ENCODE measurements at places on chromosomes 16 and 17.

DNA sequence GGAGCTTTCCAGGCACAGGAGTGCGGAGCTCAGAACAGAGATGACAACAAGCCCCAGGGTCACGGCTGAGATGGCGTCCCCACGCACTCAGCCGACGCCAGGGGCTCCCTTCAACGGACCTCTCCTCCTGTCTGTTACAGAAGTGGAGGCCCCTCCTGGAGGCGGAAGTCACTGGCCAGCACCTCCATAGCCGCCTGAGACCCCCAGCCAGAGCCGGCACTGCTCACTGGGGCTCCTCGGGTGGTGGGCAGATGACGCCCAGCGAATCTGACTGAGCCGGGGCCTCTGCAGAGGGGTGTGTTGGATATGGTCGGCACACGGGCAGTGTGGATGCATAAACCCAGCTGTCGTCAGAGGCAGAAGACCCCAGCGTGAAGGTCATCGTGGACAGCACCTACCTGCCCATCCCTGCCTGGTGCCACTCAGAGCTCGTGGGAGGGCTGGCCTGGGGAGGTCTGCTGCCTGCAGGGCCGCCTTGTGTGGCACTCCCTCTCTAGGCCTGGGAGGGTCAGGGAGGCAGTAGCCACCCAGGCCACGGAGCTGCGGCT lies 20.0 kb downstream of the NDUFAF8 start:
- DNase-seq = no peak

- no peak for DNase-seq
Measured at GRCh38 chr16:53556521-53556920, 53.5 kb upstream of the AKTIP start.

DNA sequence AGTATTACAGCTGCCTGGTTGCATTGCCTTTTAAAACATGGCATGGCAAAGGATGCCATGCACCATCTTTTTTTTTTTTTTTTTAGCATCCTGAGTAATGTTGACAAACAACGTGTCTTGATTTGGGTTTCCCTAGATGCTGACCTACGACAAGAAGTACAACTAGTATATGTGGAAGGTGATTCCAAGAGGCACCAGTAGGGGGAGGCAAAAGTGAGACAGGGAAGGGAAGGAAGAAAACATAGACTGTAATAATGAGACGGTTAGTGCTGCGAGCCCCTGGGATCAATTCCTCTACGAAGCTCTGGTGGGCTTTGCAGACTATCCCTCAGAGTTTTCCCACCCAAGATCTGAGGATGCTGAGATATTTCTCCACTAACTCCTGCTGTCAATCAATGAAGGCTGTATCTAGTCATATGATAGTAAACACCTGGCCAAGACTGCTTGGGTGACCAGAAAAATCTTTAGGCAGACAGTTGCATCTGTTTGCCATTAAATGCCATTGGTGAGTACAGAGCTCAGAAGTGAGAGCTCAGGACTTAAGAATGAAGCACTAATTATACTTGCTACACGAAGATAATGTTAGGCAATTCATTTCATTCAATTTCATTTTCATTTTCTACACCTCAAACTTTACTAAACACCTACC lies 458.6 kb upstream of the GOT2 start:
- DNase-seq = no peak

DNA sequence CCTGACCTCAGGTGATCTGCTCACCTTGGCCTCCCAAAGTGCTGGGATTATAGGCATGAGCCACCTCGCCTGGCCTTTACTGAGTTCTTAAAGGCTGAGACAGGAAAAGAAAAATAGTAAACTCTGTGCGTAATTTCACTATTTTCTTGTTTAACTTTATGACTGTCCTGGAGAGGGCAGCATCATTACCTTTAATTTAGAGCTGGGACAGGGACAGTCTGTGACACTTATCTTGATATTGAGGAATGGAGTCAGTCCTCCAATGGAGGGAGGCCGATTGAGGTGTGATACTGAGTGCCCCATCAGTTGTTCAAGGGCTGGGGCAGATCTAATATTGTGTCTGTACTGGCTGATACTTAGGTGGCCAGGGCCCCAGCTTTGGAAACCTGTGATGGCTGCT lies 21.5 kb upstream of the SPN start:
- no peak for DNase-seq

GRCh38 chr16:66610111-66610820 lies 5.8 kb downstream of the CMTM3 start:
- no peak for DNase-seq

GRCh38 chr17:66403846-66404556 lies 101.6 kb downstream of the PRKCA start:
- DNase-seq = no peak

GRCh38 chr16:35186045-35186759 lies 1726.8 kb downstream of the TP53TG3F start:
- no peak for DNase-seq

DNA sequence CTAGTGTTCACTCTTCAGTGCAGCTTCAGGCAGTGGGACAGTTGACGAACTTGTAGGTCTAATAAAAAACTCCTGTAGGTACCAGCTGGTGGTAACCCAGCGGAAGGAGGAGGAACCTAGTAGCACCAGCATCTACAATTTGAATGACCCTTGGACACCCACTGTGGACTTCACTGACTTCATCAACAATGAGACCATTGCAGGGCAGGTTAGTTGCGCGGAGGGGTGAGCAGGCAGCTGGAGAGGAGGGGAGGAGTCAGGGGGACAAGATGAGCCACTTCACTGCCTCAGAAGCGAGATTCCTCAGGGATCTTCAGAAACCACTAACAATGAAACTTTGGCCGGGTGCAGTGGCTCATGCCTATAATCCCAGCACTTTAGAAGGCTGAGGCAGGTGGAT lies 22.3 kb downstream of the AOC3 start:
- no peak for DNase-seq

DNA sequence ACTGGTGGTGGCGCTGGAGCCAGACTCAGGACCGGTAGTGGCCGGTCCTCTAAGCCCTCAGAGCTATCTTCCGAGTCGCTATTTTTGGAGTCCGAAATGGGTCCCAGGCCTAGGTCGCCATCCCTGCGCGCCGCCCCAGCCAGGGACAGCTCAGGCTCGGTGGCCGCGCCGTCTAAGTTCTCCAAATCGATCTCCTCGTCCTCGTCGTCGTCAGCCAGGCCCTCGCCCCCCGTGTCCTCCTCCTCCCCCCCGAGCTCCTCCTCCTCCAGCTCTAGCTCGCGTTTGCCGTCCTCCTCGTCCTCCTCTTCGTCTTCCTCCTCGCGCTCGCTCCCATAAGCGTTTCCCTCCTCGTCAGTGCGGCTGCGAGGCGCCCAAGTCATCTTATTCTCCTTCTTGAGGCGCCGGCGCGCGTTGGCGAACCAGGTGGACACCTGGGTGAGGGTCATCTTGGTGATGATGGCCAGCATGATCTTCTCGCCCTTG lies 1.6 kb downstream of the IRX3 start:
- DNase-seq = no peak

DNA sequence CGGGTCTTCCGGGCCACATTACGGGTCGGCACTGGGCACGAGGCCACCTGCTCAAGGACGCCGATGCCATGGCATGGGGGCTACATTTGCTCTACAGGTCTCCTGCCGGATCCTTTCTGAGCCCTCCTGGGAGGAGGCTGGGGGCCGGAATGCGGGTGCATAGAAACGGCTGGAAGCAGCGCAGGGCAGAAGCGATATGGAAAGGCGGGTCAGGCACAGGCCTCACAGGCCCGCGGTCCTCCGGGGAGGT lies 28.4 kb downstream of the AXIN1 start:
- no peak for DNase-seq

GRCh38 chr17:41322094-41322902 lies 6.8 kb upstream of the KRTAP17-1 start:
- DNase-seq = no peak

- no peak for DNase-seq
Measured at GRCh38 chr16:82031116-82032084, 3.7 kb upstream of the HSD17B2 start.

DNA sequence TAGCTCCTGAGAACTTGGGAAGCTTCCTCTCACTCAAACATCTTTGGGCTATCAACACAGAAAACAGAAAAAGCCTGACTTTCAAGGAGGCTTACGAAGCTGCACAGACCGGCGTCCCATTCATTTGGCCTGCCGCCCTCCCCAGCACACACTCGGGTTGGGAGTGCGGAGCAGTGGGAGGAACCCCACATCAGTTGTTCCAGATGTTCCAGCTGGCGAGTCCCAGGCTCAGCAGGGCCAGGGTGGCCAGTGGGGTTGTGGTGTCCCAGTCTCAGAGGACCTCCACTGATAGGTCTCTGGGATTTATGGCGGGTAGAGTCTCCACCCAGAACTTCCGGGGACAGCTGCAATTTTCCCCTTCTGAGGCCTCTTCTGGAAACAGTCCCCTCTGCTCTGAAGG lies 43.1 kb upstream of the DLX4 start:
- DNase-seq = no peak

GRCh38 chr17:2903193-2903974 lies 107.1 kb downstream of the RAP1GAP2 start:
- DNase-seq = no peak

- no peak for DNase-seq
Measured at GRCh38 chr17:49987290-49987585, 7.8 kb downstream of the DLX3 start.

DNA sequence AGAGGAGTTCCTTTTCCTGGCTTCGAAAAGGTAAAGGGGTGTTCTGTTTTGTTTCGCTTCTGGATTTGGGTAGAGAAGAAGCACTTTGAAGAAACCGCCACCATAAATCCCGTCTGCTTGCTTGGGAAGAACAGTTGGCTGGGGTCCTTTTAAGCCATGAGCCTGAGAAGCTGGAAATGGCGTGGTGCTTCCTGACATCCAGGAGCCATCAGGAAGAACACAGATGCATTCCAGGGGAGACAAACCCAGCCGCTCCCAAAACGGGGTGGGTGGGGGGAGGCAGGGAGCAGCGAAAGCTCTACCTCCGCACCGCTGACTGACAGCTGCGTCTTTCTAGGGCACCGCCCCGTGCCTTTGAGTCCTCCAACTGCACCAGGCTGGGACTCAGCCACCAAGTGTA lies 91.6 kb downstream of the ZDHHC7 start:
- no peak for DNase-seq

- no peak for DNase-seq
Measured at GRCh38 chr17:58219789-58220183, 731 bp upstream of the MKS1 start.

DNA sequence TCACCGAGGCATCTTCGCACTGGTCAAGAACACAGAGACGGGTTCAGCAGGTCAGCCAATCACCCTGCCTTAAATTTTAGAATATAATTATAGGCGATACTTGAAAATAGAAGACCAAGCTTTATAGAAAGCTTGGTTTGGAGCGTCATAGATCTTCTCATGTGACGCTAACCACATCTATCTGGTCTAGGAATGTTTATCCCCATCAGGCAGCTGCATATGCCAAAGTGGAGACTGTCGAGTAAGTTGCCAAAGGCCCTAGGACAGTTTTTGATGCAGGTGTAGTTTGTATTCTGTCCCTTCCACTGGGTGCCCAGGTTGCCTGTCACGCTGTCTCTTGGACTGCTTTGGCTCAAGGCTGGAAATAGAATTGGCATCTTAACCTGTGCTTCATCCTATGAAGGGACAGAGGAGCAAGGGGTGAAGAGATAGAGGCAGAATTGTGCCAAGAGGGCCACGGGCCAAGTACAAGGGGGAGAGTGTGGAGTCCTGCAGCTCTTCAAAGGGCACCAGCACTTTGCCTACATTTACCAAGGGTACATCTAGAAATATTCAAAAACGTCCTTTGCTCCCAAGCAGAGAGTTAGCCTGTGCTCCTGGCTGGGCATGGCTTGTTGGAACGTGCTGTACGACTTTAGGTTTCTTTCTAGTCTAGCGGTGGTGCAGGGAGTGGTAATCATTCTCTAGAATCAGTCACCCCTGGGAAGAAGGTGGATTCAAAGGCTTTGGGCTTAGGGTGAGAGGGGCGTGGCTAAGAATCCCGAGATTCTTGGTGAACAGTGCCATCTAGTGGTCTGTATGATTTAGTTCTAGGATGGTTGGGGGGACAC lies 5.3 kb upstream of the WIPI1 start:
- peak; percentile 50 for DNase-seq

DNA sequence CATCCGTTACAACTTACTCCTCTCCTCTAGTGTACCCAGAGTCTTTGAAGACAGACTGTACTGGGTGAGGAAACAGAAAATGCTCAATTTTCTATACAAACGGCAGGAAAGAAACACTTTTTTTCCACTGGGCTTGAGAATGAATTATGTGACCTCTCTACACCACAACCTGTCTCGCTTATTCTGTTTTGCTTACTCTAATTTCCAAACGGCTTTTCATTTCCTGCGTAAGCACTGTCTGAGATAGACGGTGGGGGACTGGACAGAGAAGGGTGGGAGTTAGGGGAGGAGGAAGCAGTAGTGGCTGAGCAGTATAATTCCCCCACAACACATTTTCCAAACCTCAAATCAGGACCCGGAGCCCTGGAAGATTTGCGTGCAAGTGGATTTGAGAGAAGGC lies 191.4 kb upstream of the SDK2 start:
- DNase-seq = no peak

GRCh38 chr17:28728364-28729200 lies at the start of gene NEK8:
Gene NEK8, plus strand, starts transcription at chr17:28728788. Its CDS starts 26 bp downstream, at chr17:28728814.
- DNase-seq = peak; percentile 97

GRCh38 chr17:77002103-77003045 lies 134.2 kb downstream of the MGAT5B start:
- no peak for DNase-seq

DNA sequence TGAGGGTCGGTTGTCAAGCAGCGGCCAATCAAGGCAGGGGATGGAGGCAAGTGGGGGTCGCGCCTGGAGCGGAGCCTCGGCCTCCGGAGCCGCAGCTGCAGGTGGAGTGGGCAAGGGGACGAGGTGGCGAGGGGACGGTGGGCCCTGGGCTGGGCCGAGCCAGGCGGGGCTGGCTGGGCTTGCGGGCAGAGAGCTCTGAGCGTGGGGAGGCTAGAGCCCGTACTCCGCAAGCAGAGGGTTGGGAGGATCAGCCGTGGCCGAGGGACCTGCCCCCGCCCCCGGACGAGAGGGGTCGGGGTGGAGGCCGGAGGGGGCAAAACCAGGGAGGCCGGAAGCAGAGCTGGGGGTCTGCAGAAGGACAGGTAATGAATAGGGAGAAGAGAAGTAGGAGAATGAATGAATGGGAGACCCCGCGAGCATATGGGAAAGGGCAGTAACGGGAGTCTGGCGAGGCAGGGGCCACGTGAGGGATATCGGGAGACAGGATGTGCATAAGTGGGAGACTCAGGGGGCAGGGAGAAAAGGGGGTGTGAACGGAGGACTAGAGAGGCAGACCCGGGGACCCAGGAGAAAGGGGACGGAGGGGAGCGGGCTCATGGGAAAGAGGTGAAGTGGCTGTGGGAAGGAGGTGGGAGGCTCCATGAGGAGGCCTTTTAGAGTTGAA lies at the start of gene KATNB1:
Gene KATNB1, plus strand, starts transcription at position 16 of the 664 bp plus-strand sequence. CDS start 1,474 bp downstream, outside the sequence.
- no peak for DNase-seq

Measured in effector CD8-positive, alpha-beta T cell (primary cell).